Hematopoietic multipotent progenitor cell (in vitro differentiated cells): ENCODE measurements at places on chromosomes 12 and 14.
A peak's percentile ranks its signal among the peaks of the same experiment; 100 is the strongest.

DNA sequence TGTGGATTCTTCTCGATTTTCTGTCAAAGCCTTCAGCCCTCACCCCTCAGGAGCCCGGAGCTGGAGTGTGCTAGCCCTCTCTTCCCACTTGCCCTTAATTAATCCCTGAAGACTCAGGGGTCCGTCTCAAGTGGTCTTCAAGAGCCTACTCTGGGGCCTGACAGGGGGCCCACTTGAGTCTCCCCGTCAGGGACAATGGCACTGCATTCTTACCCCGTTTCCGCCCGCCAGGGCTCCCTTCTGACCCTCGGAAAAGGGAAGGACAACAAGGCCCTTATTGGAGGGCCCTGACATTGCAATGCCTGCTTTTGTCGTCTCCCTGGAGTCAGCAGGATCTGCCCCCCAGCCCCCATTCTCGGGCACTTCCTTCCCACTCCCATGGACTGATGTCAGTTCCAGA, 34.4 kb downstream of the TBX3 start:
- no peak for DNase-seq

DNA sequence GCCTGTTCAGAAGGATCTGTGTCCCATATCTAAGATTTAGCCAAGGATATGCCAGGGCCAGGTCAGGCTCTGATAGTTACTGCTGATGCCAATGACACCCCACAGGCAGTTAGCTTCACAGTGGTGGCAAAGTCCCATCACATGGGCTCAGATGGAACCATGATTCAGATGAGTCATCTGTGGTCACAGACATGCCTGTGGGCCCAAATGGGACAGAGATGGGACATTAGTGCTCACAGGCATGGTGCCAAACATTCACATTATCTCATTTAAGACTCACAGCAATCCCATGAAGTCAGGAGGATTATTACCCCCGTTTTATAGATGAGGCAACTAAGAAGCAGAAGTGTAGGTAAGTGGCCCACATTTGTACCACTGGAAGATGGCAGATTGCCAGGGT, 207.8 kb downstream of the DPF3 start:
- DNase-seq: no peak

DNA sequence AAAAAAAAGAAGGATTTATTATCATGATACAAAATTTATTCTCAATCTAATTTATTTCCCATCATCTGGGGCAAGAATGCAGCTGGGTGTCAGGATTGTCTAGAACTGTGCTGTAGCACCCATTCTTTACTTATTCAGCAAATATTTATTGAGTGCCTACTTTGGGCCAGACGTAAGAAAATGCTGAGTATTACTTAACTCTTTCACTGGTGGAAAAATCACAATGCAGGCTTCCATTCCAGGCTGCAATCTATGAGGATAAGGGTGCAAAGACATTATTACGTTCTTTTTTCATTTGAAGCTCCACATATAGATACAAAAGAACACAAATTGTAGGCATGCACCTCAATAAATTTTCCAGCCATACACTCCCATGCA, 86.0 kb upstream of the CDKN3 start:
- no peak for DNase-seq

GRCh38 chr12:90280564-90281058, 572.0 kb upstream of the ATP2B1 start:
- DNase-seq: no peak

GRCh38 chr12:80271780-80272179, 172.3 kb upstream of the PTPRQ start:
- no peak for DNase-seq

- DNase-seq: peak; percentile 86
Measured at GRCh38 chr14:20415782-20416206, 2.5 kb upstream of the TEP1 start.
